ENCODE measurements at places on chromosomes 13 and 19. TPM values are rescaled to one million over a fixed set of nuclear protein-coding genes. Genes with fewer than 3 reads are reported as not detected.

ALDH16A1 gene
- total RNA-seq = 64.1 TPM

LYPD5 gene
- total RNA-seq = 0.35 TPM

COL4A2 gene
- 1,465 TPM for total RNA-seq

OR10H1 gene
- 1.7 TPM for total RNA-seq

TMEM255B gene
- total RNA-seq = 3.3 TPM

PLEKHF1 gene
- 20.7 TPM for total RNA-seq

INTS6 gene
- total RNA-seq = 41.7 TPM

TUBA3C gene
- not detected for total RNA-seq

YJEFN3 gene
- total RNA-seq = 0.50 TPM

SLC1A6 gene
- total RNA-seq = not detected

MBD3L1 gene
- not detected for total RNA-seq

DAND5 gene
- total RNA-seq = not detected

FBXO17 gene
- 25.2 TPM for total RNA-seq

SLC5A5 gene
- not detected for total RNA-seq

SAFB2 gene
- 12.3 TPM for total RNA-seq
